Choroid plexus epithelial cell (primary cell): ENCODE measurements at places on chromosomes 5 and 9.

DNA sequence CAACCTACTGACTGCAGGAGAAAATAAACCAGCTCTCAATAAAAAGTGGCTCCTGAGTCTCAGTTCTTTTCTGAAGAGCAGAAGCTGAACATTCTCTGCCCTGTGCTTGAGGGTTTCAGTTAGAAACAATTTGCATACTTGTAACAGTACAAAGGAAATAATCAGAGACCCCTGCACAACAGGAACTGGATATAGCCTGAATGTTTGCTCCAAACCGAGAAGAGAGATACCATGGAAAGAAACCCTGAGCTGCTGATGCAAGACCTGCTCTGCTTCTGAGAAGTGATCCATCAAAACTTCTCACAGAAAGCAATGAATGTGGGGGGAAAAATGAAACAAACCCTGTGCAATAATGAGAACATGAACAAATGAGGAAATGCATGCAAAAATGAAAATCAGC lies 592.9 kb downstream of the SEMA5A start:
- DNase-seq: no peak

DNA sequence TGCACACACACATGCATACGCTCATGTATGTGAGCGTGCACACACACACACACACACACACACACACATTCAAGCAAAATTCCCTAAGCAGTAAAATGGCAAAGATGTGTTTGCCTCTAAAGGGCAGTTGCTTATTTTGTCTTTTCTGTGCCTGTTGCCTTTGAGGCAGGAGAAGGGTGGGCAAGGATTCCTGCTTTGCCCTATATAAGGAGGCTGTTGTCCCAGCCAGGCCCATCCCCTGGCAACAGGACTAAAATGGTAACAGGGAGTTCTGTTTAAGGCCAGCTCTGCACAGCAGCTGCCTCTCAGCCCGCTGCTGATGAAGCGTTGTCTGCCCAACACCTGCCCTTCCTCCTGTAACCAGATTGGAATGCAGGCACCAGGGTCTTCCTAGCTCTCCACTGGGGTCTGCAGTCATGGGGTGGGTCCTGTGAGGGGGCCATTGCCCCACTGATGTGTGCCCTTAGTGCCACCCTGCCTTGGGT lies 64.4 kb downstream of the PPARGC1B start:
- no peak for DNase-seq

GRCh38 chr5:177430140-177430951 lies 3.9 kb downstream of the GRK6 start:
- no peak for DNase-seq

- no peak for DNase-seq
These were observed 532.8 kb downstream of the PTPRD start for GRCh38 chr9:10080012-10080411.

DNA sequence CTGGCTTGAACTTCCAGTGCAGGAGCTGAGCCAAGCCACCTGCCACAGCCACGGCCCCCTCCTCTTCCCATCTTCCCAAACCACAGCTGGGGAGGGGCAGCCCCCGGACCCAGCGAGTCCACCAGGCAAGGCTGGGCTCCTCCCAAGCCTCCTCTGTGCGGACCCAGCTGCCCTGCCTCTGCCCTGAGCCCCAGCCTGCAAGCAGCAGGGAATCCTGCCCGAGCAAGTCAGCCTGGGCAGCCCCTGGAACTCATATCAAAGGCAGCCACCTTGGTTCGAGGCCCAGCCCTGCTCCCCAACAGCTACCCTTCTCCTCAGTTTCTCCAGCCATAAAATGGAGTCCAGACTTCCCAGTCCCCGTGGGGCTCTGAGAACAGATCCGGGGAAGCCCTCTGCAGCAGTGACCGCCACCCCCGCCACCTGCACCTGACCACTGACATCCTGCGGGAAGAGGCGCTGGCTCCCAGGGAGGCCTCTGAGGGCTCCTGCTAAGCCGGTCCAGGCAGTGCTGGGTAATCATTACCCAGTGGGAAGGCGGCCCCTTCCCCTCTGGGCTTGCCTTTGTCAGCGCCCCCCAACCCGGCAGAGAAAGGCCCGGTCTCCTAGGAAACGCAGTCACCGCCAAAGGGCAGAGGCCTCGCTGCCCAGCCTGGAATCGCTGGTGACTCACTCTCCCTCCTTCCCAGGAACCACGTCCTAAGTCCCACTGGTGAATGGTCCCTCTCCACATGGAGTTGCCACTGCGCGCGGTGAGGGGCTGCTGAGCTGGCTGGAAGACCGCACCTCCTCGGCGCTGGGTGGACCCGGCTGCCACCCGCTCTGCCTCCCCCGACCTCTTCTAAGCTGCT lies 1.5 kb downstream of the VAV2 start:
- DNase-seq: peak; percentile 62

DNA sequence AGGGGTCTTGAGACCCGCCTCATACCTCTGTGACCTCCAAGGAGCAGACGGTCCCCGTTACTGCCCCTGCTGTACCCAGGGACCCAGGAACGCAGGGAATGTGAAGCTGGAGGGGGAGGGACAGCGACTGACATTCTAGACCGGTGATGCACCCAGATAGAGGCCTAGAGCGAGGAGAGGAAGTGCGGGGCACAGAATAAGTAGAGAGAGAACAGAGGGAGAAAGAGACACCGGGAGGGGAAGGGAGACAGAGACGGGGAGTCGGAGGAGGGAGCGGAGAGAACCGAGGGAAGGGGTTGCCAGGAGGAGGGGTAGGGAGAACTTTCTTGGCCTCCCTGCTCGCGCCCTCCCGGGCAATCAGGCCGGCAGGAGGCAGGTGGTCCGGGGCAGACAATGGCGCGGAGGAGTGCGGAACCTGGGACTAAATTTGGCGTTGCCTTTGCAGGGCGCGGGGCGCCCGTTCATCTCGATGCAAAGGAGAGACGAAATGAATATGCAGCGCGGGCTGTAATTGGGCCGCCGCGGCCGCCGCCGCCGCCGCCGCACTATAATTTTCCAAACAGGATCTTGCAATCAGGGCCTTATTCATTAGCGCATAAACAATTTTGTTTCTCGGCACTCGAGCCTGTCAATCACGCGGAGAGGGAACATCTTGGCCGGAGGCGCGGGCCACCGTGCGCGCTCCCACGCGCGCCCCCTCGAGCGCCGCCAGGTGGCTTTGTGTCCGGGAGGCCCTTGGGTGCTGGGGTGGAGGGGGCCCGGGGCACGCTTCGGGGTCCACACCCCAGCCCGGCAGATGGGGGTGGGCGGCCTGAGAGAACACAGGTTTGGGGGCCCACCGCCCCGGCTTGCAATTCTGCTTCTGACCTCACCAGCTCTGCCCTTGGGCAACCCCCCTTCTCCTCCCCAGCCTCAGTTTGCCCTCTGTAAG lies 33.0 kb downstream of the NDUFA8 start:
- peak; percentile 43 for DNase-seq

GRCh38 chr5:35454011-35454525 lies 163.6 kb upstream of the SPEF2 start:
- DNase-seq: no peak

DNA sequence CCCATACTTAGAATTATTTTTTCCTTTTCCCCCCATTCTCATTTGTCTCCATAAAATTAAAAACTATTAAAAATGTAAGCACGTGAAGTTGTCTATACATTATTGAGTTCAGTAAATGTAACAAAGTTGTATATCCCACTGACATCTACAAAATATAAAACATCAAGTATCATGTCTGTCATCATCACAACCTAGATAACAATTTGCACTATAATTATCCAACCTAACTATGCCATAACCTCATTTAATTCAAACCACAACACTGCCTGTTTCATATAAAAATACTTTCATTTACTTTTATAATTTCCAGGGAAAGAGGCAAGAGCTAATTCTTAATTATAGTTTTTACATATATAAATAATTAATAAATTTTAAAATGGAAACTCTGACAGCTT lies 9.1 kb downstream of the EFNA5 start:
- DNase-seq: no peak

GRCh38 chr5:65103756-65104440 lies 335.2 kb downstream of the CWC27 start:
- no peak for DNase-seq

GRCh38 chr5:53095931-53096525 lies 13.5 kb downstream of the MOCS2 start:
- DNase-seq: peak; percentile 87

DNA sequence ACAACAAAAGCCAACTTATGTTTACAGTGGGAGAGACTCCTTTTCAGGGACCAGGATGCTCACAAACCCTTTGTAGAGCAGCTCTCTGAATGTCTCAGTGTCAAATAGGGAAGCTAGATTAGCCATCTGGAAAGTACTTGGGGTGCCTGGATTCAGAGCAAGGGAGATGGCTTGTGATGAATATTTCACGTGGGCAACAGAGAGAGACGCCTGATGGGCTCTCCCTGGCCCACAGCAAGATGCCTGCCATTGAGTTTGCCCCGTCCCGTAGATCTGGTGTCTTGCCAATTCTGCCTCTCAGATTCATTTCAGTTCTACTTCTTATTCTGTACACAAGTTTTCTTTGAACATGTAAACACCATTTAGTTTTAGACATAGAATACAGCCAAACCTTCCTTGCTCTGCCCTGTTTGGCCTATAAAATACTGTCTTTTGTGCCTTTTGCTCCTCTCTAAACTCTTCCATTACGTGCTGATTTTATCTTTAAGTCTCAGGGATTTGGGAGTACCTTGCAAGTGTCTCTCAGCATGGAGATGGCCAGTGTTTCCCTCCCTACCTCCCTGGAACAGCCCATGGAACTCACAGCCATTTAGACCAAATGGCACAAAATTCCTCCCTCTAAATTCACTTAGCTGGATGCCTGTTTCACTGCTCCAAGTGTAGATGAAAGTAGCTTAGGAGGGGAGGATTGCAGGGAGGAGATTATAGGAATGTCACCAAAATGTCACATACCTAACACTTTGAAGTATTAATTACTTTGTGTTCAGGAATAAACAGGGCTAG lies 234.3 kb downstream of the SAXO1 start:
- no peak for DNase-seq

DNA sequence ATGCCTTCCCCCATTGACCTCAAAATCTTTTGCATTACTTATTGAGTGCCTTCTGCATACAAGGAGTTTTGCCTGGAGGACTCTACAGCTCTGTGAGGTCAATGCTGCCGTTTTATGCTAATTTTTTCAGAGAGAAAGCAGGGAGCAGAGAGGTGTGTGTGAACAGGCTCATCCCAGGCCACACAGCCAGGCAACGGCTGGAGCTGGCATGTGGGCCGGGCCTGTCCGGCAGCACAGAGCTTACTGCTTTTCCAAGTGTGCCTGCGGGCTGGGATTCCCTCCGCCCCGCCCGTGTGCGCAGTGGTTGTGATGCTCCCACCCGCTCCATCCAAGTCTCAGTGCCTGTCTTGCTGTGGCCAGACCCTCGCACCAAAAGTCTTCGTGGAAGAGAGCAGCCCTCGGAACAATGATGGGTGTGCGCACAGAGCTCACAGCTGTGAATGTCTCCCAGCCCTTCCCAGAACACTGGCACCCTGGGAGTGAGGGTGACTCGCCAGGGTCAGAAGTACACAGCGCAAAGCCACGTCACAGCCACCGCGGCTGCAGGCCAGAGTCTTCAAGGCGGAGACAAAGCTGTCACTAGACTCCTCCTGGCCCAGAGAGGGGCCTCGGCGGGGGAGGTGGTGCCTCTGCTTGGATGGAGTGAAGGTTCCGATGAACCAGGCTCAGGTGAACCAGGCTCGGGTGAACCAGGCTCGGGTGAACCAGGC lies 82.8 kb downstream of the COL5A1 start:
- DNase-seq: peak; percentile 39

GRCh38 chr9:122091682-122092592 lies 1.2 kb downstream of the TTLL11 start:
- DNase-seq: no peak

GRCh38 chr5:6700074-6700684 lies 13.1 kb upstream of the TENT4A start:
- DNase-seq: no peak

GRCh38 chr9:72855321-72855720 lies 97.5 kb downstream of the ALDH1A1 start:
- DNase-seq: no peak

DNA sequence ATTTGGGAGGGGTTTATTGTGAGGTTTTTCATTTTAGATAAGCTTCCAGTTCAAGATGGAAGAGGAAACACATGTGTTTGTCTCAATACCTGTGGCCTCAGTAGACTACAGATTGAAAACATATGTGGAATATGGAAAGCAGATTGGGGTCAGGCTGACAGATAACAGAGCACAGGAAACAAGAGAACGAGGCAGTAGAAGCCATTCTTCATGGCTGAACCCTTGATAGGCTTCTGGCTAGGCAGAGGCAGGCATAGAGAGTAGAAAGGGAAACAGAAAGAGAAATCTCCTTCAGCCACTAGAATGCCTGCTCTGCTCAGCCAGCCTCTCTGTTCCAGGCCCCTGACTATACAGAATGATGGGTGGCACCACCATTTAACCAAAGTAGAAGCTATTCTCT lies 152.5 kb downstream of the MUSK start:
- no peak for DNase-seq

DNA sequence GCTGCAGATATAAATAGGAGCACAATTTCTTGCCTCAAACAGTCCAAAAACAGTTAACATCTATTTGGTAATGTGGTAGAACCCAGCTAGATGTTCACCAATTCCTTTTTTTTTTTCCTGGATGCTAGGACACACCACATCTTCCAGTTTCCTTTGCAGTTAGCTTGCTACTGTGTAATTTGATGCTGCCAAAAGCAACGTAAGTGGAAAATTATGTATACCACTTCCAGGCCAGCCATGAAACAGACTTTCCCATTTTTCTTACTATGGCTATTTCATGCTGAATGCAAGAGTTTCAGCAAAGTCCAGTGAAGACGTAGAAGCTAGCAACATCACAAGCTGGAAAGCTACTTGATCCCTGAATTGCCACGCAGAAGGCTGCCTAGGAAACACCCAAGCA lies 667.2 kb downstream of the TLE1 start:
- peak; percentile 20 for DNase-seq

DNA sequence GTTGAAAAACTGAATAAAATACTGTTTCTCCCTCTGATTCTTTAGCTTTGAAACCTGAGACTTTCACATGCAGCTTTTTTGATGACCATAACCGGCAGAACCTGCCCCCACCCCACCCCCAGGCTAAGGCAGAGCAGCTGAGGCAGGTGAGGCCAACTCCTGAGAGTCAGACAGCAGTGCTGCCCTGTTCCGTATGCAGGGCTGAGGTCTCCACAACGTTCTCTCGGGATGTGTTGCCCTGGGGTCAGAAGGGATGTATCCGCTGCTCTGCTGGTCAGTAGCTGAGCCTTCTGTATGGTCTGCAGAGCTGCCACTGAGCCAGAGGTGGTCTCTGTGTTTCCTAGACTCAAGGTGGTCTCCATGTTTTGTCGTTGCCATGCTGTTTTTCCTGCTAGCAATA lies 190.5 kb downstream of the AOPEP start:
- DNase-seq: no peak

DNA sequence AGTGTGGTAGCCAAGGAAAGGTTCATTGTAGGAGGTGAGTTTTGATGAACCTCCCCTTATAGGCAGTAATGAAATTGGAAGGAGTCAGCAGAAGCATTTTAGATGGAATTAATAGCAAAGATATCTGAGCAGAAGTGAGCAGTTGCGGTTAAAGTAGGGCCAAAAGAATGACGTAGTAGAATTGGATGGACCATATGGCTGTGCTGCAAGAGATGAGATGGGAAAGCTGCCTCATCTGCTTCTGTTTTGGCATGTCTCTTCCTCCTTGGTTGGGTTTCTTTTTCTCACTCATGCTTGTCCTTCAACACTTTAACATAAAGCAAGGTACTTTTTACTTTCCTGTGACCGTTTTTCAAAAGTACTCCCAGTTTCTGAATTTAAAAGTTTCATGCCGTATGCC lies 55.8 kb downstream of the AQP7 start:
- DNase-seq: no peak

- DNase-seq: no peak
These were observed 7.7 kb upstream of the ZCCHC10 start for GRCh38 chr5:133034064-133034463.
